Hematopoietic multipotent progenitor cell treated with erythropoietin and hydrocortisone succinate and interleukin-3 and kit ligand, for 4 days (in vitro differentiated cells): ENCODE measurements at places on chromosomes 5 and 9.

DNA sequence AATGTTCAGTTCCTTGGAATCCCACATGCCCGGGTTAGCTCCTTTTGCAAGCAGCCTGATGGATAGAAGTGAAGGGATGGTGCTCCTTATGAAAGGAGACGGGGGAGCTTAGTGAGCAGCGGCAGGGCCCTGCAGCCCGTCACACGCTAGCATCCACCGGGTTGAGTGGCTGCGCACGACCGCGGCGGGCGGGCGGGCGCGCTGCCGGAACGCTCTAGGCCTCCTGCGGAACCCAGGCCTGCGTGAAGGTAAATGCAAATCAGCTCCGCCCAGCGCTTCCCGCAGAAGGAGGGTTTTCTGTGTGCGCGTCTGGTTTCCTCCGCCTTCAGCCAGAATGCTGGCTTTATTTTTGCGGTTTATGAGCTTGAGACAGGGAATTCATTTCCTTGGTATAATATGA lies 19.8 kb downstream of the IL12B start:
- DNase-seq = peak; percentile 47

DNA sequence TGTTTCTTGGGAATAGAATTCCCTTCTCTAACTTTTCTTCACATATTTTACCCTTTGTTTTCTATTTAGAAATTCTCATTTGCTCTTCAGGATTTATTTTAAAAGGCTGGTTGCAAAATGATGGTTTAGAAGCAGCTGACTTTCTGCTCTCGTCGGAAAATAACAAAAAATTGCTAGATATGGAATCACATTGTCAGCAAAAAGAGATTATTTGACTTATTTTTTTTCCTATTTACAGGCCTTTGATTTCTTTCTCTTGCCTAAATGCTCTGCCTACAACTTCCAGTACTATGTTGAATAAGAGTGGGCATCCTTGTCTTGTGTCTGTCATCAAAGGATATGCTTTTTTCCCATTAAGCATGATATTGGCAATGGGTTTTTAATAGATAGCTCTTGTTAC lies 1619.1 kb upstream of the ACO1 start:
- DNase-seq = no peak

DNA sequence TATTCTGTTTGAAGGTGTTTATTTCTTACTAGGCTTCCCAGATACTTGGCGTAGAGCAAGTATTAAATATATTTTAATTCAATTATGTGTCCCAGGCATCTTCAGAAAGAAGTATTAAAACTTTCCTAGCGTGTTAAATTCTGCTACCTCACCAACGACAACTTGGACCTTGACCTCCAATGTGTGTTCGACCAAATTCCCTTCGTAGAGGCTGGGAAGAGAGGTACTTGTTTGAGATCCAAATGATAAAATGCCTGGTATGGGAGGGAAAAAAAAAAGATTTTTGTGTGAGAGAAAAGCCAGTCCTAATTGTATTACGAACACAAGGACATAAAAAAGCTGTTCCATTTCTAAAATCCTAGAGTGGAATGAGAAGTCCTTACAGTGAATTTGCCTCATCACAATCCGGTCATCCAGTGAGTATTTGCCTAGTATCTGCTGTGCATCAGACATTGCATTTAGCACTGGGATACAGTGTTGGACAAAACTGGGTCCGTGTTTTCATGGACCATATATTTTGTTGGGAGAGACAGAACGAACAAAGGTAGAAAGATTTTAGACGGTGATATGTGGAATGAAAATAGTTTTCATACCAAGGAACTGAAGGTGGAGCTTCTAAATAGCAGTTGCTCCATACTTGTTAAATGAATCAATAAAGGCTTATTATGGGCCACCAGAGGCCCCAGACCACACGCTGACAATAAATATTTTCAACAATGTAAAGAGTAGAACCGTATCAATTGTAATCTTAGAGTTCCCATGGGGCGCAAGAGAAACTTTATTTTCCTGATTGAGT lies 103.1 kb downstream of the KIF4B start:
- DNase-seq = no peak

DNA sequence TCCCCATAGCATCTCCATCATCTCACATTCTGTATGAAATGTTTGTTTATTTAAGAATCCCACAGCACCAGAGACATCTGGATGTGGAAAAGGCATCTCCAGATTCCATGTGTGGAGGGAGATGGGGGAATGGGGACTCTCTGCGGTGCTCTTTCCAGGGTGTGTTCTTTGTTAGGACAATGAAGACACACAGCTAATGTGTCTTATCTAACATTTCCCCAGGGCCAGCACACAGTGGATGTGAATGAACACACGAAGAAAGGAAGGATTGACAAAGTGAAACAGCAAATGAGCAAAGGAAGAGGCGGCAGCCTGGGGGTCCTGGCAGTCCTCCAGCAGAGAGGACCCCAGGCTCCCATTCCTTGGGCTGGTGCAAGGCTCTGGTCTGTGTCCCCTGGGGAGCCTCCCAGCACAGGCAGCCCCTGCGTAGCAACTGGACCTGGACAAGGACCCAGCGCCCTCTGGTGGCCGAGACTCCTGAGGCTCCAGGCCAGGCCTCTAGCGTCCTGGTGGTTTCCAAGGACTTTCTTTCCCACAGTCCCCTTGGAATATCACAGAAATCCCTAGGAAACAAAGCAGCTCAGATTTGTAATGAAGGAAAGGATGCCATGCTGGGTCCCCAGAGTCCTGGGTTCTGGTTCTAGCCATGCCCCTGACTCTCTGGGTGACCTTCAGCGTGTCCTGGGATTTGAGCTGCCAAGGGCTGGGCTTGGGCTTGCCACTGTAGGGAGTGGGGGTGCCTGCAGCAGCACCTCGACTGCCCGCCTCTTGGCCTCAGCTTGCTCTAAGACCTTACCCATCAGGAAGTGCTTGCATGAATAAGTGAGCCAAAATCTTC lies 3.5 kb upstream of the PDLIM7 start:
- DNase-seq = peak; percentile 89
